ENCODE measurements at places on chromosomes 13 and 19.

DNA sequence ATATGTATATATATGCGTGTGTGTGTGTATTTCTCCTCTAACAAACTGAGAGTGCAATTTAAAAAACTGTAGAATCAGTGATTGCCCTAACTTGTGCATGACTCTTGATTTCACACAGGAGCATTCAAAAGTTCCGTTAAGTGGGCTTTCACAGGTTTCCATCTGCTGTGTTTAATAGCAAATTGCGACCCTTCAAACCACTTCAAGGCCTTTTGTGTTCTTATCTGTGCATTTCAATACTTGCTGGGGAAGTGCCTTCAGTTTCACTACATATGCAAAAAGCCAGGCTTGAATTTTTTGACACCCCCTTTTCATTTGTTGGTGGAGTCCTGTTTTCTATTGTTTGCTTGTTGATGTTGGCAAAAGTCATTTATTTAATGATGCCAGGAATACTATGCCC is 158.0 kb downstream of the TM9SF2 start:
- no peak for DNase-seq

GRCh38 chr13:110400786-110401533 is 93.9 kb downstream of the COL4A2 start:
- no peak for DNase-seq

GRCh38 chr13:43434191-43434590 is 352.6 kb downstream of the ENOX1 start:
- DNase-seq: no peak

- no peak for DNase-seq
Measured at GRCh38 chr13:45472171-45472705, 7.5 kb downstream of the COG3 start.

- no peak for DNase-seq
Measured at GRCh38 chr13:97448503-97449251, 14.7 kb downstream of the RAP2A start.

- no peak for DNase-seq
Measured at GRCh38 chr13:27965740-27966640, 3.1 kb downstream of the CDX2 start.

- DNase-seq: no peak
Measured at GRCh38 chr13:91358387-91358782, 10.9 kb downstream of the MIR17HG start.

DNA sequence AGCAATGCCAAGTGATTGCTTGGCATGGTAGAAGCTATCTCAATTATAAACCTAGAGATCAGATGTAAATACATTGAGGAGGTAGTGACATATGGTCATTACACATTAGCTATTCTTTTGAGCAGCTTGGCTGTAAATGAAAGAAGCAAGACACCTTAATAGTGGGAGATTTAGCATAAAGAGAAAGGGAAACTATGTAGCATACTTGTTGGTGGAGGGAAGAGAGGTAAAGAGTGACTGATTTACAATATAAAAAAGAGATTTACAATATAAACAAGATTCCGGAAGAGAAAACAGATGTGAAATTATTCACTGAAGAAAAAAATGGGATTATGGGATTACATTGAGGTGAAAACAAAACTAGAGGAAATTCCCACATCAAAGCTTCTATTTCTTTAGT is 2009.6 kb downstream of the OLFM4 start:
- no peak for DNase-seq

DNA sequence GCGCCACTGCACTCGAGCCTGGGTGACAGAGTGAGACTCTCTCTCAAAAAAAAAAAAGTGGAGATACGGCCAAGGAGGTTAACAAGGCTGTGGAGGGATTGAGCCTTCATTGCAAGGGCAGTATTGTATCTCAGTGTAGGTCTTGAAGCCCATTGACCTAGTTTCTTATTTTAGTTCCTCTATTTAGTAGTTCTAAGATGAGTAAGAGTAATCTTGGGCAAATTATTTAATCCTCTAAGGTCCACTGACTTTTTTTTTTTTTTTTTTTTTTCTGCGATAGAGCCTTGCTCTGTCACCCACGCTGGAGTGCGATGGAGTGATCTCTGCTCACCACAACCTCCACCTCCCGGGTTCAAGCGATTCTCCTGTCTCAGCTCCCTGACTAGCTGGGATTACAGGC is 14.3 kb upstream of the ILF3 start:
- no peak for DNase-seq

DNA sequence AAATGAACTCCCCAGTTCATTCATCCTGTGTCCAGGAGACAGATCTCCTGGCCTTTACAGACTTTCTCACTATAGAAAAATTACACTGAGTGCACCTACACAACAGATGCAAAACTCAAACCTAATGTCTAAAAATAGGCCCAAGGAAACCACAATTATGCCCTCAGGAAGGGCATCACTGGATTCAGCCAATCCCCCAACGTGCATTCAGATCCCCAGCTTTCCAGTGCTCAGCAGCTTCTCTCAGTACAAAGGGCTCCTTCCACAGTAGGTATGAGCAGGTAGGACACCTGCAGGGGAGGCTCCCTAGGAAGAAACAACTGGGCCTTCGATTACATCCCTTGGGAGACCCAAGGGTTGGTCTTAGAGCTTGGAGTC is 2.1 kb downstream of the ZNF709 start:
- DNase-seq: no peak

GRCh38 chr13:35648201-35648600 is 171.7 kb upstream of the MAB21L1 start:
- no peak for DNase-seq

DNA sequence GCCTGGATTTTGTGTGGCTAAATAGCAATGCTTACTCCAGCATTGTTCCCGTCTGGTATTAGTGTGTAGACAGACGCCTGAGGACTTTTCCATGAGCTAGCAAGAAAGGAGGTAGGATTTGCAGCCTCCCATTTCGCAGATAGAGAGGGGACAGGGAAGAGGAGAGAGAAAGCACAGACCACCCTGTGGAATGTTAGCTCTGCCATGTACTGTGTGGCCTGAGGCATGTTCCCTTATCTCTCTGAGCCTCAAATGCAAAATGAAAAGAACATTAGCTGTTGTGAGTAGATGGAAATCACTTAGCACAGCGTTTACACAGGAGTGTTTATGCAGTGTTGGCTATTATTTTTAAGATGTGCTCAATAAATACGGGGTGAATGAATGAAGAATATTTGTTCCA is 45.5 kb downstream of the OLFM4 start:
- DNase-seq: no peak

DNA sequence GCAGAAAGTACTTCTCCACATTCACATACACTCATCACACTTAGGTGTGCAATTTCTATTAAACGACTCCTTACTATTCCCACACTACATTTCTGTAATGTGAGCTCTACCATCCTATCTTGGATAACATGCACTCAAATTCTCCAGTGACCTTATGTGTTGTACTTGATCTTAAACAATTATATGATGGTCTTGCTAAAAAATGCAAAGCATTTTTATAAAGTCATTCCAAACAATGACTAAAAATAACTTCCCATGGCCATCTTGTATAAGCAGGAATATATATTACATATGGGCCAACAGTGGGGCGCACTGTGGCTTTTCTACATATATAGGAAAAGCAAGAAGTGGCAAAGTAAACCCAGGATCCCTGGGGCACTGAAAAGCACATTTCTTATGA is 155.5 kb downstream of the FLT1 start:
- DNase-seq: no peak

DNA sequence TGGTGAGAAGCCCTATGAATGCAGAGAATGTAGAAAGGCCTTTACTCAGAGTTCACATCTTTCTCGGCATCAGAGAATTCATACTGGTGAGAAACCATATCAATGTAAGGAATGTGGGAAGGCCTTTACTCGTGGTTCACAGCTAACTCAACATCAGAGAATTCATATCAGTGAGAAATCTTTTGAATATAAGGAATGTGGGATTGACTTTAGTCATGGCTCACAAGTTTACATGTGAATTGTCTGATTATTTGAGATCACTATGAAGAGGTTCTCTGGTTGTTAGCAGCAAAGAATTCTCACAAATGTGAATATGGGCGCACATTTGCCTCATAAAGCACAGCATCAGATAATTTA is 43.7 kb downstream of the ZNF585A start:
- DNase-seq: no peak

DNA sequence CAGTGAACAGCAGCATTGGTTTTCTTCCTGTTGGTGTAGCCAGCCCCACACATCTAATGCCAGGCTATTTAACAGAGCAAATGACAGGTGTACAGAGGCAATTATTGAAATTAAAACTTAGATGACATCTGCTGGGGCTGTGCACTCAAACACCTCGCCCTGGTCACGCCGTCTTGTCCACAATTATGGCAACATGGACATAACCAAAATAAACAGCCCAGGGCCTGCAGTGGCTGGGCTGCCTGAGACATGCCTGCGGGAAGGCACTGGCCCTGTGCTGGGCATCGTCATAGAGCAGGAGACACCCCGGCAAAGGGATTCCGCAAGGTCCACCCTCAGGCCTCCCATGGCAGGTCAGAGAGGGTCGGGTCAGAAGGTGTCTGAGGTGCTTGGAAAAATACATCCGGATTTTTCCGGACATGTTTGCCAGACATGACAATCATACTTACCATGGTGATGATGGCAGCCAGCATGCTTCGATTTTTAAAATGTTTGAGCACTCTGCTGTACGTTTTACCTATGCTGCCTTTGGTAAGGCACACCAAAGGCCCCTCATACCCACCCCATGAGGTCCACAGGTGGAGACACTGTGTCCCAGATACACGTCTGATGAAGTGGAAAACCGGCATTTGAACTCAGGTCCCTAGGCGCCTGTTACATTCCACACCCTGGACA is 47.8 kb downstream of the TSHZ3 start:
- no peak for DNase-seq
